Stimulated activated CD8-positive, alpha-beta memory T cell treated with anti-CD3 and anti-CD28 coated beads, Interleukin-4, amount 100 ng/mL, for 4 hours (primary cell): ENCODE measurements at places on chromosomes 11 and 22.
A peak's percentile ranks its signal among the peaks of the same experiment; 100 is the strongest.

GRCh38 chr11:28153586-28153985, 45.4 kb downstream of the METTL15 start:
- no peak for DNase-seq

GRCh38 chr22:40040927-40041326, 46.2 kb downstream of the FAM83F start:
- no peak for DNase-seq

GRCh38 chr11:111936040-111936540, 1.1 kb upstream of the DIXDC1 start:
- no peak for DNase-seq

DNA sequence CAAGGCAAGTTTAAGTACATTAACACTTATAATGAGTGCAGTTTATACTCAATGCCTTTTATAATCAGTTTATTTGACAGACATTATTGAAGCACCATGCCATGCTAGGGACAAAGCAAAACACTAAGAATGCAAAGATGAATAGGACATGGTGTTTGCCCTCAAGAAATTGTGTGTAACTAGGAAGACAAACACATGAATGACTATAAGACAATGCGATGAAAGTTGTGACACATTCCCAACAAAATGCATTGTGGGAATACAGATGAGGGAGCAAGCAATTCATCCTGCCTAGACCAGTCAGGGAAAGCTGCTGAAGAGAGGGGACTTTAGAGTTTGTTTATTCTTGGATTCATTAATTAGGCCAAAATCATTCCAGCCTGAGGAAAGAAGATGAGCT, 133.8 kb upstream of the TRPC6 start:
- no peak for DNase-seq

GRCh38 chr11:108338750-108339149, 115.9 kb downstream of the ATM start:
- no peak for DNase-seq

DNA sequence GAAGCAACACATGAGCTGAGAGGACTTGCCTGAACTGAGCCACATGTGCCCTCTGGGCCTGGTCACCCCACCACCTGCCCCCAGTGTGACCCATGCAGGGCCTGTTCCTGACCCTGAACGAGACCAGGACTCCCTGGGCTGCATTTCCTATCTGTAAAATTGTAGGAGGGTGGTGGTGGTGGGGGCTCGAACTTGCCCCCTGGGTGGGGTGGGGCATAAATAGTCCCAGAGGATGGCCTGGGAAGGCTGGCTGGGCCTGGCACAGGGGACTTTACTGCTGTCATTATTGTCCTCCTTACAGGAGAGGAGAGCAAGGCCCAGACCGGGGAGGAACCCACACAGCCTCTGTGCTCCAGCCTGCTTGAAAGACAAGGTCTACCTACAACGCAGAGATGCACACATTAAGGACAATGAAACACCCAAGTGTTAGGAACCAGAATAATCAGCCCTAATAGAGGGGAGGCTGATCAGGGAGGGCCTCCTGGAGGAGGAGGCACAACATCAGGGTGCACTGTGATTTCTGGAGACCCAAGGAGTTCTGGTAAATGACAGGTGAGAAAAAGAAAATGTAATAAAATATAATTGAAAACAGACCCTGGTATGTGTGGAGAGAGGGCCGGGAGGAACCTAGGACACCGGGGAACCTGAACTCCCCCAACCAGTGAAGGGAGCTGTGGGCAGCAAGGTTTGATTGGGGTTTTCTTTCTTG, 2.8 kb upstream of the AIFM3 start:
- no peak for DNase-seq

DNA sequence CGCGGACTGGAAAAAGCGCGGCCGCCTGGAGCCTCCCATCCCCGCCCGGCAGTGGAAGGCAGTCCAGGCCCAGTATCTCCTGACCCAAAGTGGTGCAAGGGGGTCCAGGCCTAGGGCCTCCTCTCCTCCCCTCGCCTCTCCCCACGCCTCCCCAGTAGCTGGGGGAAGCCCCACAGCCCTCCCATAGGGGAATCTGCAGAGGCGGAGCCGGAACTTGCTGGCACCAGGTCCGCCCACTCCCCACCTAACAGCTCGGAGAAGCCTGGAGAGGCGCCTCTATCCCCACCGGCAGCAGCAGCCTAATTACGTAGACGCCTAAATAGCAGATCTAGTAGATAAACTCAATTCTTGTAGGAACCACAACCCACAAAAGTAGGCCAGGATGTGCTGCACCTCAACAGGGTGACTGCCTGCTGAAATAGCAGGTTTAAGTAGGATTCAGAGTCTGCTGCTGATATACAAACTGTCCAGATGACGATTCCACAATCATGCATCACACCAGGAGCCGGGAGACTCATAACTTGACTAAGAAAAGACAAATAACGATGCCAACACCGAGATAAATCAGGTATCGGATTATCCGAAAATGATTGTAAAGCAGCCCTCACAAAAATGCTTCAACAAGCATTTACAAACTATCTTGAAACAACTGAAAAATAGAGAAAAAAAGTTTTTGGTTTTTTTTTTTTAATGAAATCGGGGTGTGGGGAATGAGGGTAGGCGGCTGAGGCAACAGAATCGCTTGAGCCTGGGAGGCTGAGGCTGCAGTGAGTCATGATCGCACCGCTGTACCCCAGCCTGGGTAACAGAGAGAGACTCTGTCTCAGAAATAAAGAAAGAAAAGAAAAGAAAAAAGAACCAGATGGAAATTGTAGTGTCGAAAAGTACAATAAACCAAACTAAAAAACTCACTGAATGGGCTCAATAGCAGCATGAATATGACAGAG, 11.4 kb upstream of the BRD1 start:
- DNase-seq = peak; percentile 80

- no peak for DNase-seq
Measured at GRCh38 chr22:20434264-20434751, 3.3 kb downstream of the SCARF2 start.

GRCh38 chr11:27718346-27718862, 18.1 kb upstream of the BDNF start:
- no peak for DNase-seq

DNA sequence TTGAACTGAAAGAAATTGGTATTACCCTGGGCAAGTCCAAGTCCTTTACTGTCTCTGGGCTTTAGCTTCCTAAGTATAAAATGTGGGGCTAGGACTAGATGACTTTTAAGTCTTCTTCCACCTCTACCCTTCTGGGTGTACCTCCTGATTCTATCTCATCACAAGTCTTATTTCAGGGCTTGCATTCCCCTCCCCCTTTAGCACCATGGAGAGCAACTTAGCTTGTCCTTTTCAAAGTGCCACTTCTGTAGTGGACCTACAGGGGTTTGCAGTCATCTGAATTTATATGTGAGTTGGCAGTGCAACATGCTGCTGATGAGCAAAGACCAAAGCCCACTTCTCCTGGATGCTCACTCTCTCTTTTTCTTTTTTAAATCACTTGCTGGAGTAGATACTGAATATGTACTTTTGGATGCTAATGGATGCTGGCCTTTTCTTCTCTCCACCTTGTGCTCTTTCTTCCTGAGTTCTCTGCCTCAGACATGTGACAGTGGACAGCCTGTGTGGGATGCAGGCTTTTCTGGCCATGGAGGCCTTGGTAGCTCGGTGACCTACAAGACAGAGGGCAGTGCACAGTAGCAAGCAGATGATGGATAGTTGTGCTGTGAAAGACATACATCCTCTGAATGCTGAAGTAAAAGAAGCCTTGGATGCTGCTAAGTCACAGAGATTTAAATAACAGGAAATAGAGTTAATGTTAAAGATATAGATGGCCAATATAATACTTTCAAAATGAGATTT, 185.0 kb downstream of the NELL1 start:
- DNase-seq = no peak

DNA sequence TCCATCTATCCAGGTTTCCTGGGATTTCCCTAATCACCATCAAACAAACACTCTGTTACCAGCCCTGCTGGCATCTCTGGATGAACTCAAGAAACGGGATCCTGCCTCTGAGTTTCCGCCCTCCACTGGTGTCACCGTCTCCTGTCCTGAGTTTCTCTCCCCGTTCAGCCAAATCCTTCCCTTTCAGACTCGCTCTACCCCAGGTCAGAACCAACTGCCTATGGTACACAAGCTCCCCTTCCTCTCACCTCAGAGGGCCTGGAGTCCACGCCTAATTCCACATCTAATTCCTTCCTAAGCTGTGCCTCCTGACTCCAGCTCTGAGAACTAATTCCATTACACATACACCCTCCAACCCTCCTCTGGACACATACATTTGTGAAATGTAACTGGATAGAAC, 96.1 kb downstream of the SHANK2 start:
- DNase-seq = no peak

- no peak for DNase-seq
Measured at GRCh38 chr11:76769645-76770586, 13.2 kb upstream of the TSKU start.

DNA sequence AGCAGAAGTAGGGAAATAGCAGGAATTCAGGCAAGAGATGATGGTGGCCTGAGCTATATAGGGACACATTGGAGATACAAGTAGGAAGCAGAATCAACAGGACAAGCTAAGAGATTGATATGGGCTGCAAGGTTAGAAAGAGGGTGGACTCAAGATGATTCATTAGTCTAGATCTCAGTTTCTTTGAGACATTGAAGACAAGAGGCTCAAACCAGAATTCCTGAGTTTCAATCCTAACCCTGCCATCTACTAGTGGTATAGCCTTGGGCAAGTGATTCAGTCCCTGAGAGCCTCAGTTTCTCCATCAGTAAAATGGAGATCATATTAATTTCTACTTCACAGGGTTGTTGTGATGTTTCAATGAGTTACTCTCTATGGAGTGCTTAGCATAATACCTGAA, 53.1 kb upstream of the NAV2 start:
- DNase-seq = no peak

DNA sequence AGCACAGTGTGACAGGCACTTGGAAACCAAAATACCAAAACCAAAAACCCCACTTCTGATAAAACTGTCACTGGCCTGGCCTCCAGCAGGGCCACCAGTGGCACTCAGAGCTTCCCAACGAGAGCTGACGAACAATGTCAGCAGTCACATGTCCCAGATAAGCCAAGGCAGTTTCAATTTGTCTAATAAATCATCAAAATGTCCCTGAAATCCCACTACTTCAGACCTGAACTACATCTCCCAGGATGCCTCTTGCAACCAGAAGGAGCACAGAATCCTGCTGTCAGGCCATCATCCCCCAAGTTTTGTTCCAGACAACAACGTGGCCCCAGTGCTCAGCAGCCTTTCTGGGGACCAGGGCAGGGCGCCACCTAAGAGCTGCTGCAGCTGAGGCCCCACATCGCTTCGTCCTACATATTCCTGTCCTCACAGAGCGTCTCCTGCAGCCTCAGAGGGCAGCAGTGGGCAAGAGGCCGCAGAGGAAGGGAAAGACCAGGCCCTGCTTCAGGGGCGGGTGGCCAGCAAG, 25.1 kb downstream of the LRFN4 start:
- DNase-seq = no peak

- DNase-seq = no peak
Measured at GRCh38 chr11:102267609-102268008, 49.7 kb upstream of the BIRC3 start.

DNA sequence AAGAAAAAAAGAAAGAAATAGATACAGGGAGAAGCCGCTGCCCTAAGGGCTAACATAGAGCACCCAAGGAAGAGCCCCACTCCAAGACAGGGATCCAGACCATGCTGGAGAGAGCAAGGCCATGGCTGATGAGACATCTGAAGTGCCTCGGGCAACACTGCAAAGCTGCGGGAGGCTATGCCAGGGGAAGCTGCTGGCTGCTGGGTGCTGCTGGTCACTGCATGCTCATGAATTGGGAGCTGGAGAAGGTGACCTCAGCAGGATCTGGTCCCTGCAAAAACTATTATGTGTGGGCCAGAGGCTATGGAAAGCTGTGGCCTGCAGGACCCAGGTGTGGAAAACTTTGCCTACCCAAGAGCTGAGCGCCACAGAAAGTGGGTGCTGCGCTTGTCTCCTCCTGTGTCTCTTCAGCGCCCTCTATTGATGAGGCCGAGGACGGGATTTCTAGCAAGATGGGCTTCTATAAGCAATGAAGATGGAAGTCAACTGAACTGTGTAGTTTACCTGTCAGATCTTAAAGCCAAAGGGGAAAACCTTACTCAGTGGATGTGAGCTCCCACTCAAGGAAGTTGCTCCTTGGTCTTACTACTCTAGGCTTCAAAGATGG, 17.3 kb upstream of the SLC29A2 start:
- peak; percentile 33 for DNase-seq

DNA sequence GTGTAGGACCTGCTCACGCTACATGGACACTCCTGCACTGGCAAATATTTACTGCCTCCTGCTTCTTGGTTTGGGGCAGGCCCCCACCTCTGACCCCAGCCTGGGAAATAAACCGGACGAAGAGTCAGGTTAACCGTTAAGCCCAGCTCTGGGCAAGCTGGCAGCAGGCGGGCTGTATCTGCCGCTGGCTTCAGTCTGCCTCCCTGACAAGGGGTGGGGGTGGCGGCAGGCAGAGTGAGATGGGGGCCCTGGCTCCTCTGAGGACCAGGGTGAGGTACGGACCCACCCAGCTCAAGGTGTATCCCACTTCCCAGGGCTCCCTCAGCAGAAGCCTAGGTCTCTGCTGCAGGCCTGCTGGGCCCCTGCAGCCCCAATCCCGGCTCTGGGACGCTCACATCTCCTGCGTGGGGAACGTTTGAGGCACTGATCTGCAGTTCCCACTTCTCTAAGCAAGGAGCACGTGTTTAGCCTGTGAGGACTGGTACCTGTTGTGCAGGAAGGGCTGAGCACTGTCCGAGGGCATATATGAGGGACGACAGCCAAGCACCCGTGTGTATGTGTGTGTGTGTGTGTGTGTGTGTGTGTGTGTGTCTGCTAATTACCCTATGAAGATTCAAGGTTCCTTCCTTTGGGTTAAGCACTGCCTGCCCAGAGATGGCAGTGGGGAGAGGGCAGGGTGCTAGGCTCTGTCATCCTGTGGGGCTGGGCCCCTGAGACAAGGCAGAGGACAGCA, 1.1 kb upstream of the LRRC75B start:
- no peak for DNase-seq

DNA sequence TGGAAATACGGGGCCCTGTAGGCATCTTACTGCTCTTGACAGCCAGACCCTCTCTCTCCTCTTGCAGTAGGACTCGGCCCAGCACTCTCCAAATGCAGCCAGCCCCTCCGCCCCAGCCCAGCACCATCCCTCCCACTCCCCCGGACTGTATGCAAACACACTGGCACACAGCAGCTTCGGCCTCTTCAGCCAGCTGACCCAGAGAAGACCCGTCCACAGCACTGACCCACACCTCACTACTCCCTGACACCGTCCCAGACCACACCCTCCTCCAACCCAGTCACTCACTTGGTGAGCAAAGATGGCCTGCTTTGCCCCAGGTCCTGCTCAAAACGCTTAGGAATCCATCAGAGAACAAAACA, 164.6 kb downstream of the IGLL1 start:
- no peak for DNase-seq

DNA sequence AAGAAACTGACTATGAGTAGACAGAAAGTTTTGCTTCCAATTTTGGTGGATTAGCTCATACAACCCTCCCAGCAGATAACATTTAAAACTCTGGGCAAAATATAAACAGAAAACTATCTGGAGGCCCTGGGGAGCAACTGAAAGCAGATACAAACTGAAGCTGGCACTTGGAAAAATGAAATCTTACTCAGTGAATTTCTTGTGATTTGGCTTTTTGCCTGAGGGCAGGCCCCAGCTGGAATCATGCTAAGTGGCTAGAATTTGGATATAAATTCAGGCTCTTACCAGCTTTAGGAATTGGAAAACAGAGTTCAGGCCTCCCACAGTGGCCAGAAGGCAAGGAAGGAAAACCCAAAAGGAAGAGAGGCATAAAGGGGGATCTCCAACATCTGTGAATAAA, 85.8 kb downstream of the EFCAB6 start:
- no peak for DNase-seq

- DNase-seq = no peak
Measured at GRCh38 chr11:17934194-17934593, 78.7 kb downstream of the SERGEF start.

GRCh38 chr11:15818132-15818842, 538.1 kb downstream of the SOX6 start:
- DNase-seq = no peak
